ENCODE measurements at places on chromosomes 4 and X.

- no peak for DNase-seq
These were observed 1.7 kb upstream of the GATA1 start for GRCh38 chrX:48784726-48785125.

DNA sequence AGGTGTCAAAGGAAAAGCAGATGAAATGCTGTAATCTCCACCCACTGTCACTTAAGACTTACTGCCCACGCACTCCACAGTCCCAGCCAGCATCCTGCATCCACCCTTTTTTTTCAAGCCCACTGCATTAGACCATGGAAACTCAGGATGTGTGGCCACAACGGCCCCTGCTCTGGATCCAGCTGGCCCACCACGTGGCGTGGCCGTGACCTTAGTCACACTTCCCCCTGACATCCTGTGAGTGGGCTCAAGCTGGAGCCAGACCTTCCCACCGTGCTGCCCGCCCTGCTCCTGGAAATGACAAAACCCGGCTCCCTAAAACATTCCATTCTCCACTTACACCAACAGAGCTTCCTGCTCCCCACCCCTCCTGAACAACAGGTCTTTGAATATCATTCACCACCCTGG lies 588.3 kb upstream of the DIPK2B start:
- DNase-seq = no peak

GRCh38 chr4:38576767-38577166 lies 87.2 kb upstream of the KLF3 start:
- DNase-seq = no peak

DNA sequence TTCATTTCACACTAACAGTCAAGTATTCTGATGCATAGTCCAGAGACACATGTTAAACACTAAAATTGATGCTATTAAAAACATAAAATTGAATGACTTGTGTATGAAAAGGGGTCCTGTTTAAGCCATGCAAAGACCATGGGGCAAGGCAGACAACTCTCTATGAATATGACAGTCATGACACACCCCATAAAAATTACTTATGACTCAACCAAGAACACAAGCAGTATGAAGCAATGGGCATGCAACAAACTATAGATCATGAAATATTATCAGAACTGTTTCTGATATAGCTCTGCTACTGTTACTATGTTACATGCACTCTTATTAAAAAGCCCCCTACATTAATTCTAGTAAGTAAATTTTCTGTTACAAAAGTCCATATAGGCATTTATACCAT lies 57.5 kb upstream of the ZCCHC13 start:
- no peak for DNase-seq

GRCh38 chrX:97159916-97160800 lies 276.4 kb downstream of the RPA4 start:
- DNase-seq = peak; percentile 19

GRCh38 chr4:83906561-83906960 lies 370.7 kb downstream of the GPAT3 start:
- DNase-seq = no peak

DNA sequence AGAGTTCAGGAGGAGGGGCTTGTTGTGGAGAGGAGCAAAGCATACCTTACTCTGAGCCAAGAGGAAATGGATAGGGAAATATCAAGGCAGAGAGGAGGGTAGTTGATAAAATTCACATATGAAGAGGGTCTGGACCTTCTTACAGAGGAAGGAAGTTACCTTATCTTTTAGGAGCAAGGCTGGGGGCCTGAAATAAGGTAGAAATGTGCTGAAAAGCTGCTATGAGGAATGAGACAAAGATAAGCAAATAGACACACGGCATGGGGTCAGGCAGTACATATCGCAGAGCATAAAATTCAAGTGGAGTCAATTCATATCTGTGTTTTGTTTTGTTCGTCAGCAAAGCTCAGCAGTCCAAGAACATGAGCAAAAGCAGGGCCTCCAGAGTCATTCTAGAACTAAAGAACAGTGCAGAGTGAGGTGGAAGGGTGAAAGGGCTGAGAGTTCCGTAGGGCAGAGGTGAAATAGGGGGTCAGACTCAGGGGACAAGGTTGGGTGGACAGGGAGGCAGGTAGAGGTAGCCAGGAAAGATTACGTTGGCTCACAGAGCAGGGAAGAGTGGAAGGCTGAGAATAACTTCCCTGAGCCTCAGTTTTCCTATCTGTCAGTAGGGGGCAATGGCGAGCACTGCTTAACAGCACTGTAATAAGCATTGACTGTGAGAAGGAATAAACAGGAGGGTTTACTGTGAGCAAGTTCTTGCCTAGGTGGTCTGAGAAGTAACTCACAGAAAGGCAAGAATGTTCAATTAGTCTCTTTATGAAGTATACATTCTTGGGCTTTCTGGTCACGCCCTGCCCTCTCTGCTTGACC lies 9.2 kb downstream of the VSIG4 start:
- DNase-seq = no peak

DNA sequence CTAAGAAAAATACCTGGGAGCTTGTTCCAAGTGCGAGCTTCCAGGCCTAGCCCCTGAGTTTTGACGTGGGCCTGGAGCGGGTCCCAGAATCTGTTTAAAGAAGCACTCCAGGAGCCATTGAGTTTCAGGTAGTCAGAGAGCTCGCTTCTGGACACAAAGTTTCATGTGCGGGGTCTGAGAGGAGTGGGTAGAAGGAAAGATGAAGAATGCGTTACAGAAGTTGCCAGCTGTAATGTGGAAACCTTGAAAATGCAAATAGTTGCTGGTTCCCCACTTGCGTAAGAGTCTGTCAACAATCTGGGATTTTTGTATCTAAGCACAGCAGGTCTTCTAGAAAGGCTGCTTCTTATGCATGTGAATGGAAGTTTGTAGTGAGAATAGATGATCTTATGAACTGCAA lies 77.5 kb upstream of the CLCN4 start:
- DNase-seq = no peak

- DNase-seq = no peak
These were observed at the start of gene CYP4V2 for GRCh38 chr4:186191200-186192065. Gene CYP4V2 (plus strand): TSS chr4:186191567. CDS start chr4:186191824, 257 bp downstream.

DNA sequence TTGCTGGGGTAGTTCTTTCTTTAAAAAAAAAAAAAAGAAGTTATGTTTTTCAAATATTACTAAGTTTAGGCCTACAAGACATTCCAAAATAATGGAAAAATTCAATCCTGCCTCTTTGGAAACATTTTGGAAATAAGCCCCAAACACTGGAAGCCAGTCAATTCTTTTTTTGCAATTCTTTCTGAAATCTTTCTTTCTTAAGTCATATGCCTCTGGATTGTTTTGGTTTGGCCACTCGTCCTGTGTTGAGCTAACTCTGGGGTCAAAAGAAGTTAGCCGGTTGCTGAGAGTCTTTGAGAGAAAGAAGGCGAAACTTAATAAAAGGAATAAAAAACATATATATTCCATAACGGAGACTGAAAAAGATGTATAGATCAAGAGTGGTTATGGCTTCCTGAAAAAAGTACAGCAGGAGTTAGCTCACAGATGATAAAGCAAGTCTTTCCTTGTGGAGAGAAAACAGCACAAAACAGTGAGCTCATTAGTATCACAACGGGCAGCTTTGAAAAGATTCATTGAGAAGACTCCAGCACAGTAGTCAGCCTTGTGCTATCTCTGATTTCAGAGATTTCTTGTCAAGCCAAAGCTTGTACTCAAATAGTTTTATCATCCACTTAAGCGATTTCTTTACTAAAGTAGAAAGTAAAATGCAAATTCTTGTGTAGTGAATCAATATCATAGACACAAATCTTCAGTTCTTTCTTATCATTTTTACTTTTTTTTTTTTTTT lies 64.8 kb downstream of the PLS3 start:
- DNase-seq = no peak

DNA sequence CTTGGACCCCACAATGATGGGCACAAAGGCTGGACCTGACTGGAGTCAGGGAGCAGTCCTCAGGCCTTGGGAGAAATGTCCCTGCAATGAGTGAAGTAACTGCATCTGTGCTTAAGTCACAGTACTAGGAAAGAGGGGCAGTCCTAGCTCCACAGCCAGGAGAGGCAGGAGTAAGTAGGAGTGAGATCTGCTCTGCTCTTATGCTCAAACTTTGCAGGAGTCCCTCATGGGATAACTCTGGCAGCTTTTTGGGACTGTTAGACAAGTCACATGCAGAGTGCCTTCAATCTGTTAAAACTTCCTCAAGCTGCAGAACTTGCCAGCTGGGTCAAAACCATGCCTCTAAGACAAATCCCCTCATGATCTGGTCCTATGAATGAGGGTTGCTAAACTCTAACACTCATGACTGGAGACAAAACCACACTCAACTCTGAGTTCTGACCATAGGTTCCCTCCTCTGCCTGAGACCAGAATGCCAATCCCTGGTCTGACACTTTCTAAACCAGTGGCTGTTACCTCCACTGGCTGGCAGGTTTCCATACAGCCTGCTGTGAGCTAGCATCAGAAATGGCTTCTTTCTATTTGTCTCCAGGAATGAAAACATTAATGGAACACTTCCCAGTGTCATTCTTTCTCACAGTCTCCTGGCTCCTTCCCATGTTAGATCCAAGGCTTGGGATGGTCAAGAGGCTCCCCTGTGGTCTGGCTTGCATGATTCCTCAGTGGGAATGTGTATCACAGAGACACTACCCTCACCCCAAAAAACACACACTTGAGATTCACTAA lies 819.3 kb downstream of the PCDH7 start:
- DNase-seq = no peak

DNA sequence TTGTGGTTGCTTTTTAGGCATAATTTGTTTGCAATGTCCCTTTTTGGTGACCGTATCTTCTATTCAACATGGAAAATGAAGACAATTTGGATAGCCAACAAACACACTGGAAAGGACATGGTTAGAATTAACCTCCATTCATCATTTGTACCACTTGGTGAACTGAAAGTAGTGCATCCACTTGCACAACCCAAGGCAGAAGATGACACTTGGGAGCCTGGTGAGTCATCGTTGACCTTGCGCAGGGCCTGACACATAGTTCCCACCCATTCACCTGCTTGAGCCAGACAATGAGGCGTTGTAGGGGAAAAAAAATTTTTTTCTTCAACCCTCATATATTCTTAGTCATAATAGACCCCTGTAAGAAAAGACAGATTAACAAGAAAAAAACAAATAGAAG lies 32.4 kb downstream of the EGF start:
- DNase-seq = no peak

- DNase-seq = no peak
These were observed 255.8 kb downstream of the UNC5C start for GRCh38 chr4:95293014-95293413.

- DNase-seq = no peak
These were observed 32.5 kb downstream of the AKAP4 start for GRCh38 chrX:50168241-50168687.

- no peak for DNase-seq
These were observed 22.2 kb downstream of the IL2 start for GRCh38 chr4:122434285-122434684.

- DNase-seq = no peak
These were observed 73.1 kb upstream of the BMP2K start for GRCh38 chr4:78703079-78703478.

- DNase-seq = no peak
These were observed 306.9 kb upstream of the SLIT2 start for GRCh38 chr4:19944806-19945205.

GRCh38 chr4:165874072-165874790 lies 1.2 kb downstream of the TLL1 start:
- no peak for DNase-seq

DNA sequence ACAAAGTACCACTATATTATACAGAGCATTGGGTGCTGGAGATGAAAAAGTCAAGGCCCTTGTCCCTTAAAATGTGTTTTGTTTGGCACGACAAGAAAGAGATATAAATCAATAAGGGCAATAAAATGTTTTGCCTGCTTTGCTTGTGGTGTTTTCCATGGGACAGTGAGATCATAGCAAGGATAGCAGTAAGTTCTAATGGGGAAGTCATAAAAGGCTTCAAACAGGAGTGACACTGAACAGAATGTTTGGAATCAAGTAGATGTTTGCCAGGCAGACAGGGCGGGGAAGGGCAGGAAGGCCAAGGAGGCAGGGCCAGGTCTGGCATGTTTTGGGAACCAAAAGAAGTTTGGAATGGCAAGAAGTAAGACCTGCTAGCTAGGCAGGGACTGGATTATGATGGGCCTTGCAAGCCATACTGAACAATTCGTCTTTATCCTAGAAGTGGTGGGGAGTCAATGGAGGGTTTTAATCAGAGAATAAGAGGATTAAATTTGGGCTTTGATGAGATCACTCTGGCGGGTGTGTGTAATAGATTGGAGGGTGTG lies 16.4 kb downstream of the FGF2 start:
- no peak for DNase-seq
